ENCODE measurements at places on chromosomes 5 and 9.

- DNase-seq: no peak
These were observed 96.7 kb upstream of the MAMDC2 start for GRCh38 chr9:69946800-69947437.

GRCh38 chr9:87577746-87578145 is 80.1 kb downstream of the DAPK1 start:
- no peak for DNase-seq

DNA sequence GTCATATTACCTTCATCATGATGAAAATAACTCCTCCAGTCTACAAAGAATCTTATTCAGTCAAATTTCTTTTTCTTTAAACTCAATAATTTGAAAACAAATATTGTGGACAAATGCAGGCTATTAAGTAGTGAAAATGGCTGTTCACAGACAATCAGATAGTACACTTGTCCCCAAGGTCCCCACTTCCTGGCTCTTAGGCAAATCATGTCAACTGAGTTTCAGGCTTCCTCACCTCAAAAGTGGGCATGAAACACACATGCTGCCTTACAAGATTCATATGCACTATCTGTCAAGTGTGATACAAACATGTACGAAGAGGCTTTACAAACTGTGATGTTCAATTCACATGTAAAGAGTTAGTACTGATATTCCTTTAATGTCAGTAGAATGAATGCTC is 385.2 kb upstream of the SEMA6A start:
- DNase-seq: no peak

GRCh38 chr5:123097871-123098735 is 9.1 kb downstream of the PRDM6 start:
- DNase-seq: no peak

DNA sequence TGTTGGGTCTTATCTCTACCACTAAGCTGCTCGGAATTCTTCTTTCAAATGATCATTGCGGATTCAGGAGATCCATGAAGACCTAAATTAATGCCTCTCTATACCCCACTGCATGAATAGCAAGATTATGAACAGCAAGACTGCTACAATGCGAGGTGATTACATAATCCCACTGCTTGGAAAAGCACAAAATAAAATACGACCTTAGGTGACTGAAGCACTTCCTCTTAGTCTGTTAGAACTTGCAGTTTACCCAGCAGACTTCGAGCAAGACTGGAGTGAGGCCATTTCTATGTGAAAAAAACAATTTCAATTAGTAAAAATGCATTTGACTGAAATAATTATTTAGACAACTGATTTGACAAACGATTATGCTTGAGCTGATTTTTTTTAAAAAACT is 59.8 kb downstream of the SH3RF2 start:
- no peak for DNase-seq

- DNase-seq: no peak
These were observed 78.1 kb upstream of the DIRAS2 start for GRCh38 chr9:90720621-90721265.

- DNase-seq: no peak
These were observed 74.6 kb downstream of the NDUFAF2 start for GRCh38 chr5:61019642-61020041.

DNA sequence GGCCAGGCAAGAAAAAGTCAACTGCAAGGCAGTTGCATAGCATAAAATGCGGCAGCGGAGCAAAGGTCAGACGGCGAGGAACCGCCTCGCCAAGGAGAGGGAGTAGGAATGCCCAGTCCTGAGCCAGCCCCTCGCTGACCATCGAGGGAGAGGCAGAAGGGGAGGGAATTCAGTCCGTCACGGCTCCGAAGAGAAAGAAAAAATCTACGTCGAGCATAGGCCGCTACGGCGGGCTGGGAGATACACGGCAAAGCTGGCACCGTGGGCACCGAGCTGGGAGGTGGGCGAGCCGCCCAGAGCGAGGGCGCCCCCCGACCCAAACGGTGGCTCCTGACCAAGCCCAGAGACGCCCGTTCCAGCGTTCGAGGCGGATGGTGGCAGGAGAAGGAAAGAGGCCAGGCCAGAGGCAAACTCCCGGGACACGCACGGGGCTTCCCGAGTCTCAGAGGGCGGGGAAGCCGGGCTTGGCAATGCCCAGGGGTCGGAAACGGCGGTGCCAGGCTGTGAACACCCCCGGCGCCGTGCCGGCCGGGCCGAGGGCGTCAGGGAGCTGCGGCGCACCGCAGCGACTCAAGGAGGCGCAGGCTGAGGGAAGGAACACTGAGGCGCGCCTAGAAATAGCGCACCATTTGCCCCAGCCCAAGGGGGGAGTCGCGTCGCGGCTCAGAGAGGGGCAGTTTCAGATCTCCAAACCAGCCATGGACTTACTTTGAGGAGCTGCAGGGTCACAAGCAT is 518 bp downstream of the SPRY4 start:
- no peak for DNase-seq

GRCh38 chr5:171269717-171270116 is 39.3 kb upstream of the TLX3 start:
- no peak for DNase-seq

DNA sequence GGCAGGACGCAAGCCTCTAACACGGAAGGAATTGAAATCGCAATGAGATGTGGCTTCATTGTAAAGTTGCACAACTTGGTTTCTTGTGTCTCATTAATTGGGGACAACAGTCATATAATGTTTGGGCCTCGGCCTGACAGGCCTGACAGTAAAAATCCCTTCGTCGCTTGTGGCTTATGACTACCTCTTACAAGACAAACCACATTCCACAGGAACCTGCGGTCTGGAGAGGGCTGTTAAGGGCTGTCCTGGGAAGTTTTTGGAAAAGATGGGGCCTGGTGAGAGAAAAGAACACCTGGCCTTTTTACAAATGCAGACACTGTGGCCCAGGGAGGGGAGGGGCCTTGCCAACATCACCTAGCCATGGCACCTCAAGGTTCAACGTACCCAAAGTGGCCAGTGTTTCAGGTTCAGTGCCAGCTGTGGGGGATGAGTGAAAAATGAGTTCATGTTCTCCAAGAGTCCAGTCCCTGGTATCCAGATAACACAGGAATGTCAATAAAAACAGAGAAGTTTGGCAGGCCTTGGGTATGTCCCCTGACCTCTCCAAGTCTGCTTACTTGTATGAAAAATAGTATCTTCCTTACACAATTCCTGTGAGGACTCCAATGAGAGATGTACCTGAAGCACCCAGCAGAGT is 22.2 kb downstream of the SHB start:
- peak; percentile 94 for DNase-seq

DNA sequence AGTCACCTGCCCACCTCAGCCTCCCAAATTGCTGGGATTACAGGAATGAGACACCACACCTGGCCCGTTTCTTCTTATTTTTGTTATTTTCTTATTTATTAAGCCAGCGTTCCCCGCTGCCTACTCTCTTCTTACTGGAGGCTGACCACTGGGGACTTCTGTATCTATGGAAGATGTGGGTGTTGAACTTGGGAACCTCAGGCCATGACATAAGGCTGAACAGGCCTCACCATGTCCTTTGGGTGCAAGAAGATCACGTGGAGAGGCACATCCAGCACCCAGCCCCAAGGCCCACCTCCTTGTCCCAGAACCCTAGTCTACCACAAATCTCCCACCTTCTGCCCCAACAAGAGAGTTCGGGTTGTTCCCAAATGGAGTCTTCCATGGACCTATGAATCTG is 59.4 kb upstream of the NEK6 start:
- no peak for DNase-seq

- DNase-seq: no peak
These were observed 152.5 kb downstream of the RNF180 start for GRCh38 chr5:64318175-64318574.

DNA sequence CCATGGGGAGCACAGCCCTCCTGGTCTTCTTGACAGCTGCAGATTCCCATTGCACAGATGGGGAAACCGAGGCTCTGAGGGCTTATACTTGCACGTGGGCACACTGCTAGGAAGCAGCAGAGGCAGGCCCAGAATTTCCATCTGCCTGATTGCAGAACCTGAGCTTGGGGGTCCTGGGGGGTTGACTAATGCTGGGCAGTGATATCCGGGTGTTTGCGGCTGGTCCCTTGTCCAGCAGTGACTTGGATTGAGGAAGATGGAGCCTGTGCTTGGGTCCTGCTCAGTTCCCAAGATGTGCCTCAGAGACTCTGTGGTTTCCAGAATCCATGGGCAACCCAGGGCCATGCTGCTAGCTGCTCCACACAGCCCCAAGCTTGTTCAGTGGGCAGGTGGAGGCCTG is 91.2 kb downstream of the PHF2 start:
- no peak for DNase-seq

DNA sequence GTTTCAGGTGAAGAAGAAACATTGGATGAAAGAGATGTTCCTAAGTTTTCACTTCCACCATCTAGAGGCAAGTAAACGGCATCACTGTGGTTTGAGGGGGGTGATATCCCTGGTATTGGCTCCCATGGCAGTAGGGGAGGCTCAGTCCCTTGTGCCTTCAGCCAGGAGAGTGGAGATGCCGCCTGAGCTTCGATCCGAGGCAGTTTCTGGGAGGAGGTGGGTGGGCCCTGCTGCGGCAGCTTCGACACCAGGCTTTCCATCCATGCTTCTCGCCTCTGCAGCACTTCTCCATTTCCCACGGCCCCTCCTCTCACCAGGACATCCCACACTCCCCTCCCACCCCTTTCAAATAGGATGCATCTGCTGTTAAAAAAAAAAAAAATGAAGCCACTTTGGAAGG is 258.3 kb downstream of the GADD45G start:
- DNase-seq: no peak

All from prostate gland (tissue), 2 donors.